ENCODE measurements at places on chromosomes 1 and 21.

- no peak for DNase-seq
These were observed 1350.0 kb upstream of the ADGRL2 start for GRCh38 chr1:80450711-80451110.

DNA sequence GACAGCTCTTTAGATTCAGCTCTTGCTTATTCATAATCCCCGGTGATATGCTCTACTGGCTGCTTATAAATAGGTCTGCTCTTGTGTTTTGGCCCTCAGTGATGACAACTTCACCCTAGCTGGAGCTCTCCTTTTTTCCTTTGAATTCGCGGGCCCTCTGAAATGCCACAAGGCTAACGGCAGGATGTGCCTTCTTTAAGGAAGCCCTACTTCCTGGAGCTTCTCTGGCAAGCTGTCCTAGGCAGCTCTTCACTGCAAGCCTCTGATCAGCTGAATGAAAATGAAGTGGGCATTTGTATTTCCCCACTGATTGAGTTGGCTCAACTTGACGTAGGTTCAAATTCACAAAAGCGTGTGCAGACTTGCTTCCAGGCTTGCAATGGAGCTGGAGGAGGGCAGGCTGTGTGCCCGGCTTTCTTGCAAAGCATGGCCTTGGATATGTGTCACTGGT is 22.2 kb downstream of the SGIP1 start:
- no peak for DNase-seq

DNA sequence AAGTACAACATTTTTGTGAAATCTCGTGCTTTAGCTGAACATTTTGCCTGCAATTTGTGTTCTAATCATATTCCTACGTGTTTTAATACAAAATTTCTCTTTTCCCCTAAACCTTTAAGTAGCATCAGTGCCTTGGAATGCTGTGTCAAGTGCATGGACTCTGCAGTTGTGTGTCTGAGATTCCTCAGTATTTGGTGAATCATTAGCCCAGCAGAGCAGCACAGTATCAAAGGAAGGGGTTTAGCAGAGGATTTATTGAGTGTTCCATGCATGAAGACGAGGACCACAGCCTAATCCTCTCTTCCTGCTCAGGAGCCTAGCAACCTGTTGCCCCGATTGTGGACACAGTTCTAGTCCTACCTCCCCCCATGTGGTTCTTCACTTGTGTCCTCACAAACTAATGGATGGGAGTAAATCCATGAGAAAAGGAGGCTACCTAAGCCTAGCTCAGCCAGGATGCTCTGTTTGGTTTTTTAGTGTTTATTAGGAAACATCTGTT is 29.3 kb upstream of the PCP4 start:
- no peak for DNase-seq

DNA sequence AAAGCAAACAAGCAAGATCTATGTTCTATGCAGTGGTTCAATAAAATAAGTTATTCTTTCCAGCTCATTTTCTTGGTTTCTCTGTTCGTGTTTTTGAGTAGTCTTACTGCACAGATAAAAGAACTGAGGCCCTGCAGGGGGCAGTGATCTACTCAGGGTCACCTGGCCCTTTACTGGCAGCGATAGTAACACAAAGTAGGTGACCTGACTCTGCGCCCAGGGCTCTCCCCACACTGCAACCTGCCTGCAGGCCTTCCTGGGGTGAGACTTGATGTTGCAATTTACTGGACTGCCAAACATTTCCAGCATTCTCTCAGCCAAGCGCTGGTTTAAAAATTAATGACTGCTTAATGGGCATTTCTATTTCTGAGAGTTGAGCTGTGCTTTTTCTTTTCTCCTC is 110.3 kb downstream of the HUNK start:
- DNase-seq: no peak

DNA sequence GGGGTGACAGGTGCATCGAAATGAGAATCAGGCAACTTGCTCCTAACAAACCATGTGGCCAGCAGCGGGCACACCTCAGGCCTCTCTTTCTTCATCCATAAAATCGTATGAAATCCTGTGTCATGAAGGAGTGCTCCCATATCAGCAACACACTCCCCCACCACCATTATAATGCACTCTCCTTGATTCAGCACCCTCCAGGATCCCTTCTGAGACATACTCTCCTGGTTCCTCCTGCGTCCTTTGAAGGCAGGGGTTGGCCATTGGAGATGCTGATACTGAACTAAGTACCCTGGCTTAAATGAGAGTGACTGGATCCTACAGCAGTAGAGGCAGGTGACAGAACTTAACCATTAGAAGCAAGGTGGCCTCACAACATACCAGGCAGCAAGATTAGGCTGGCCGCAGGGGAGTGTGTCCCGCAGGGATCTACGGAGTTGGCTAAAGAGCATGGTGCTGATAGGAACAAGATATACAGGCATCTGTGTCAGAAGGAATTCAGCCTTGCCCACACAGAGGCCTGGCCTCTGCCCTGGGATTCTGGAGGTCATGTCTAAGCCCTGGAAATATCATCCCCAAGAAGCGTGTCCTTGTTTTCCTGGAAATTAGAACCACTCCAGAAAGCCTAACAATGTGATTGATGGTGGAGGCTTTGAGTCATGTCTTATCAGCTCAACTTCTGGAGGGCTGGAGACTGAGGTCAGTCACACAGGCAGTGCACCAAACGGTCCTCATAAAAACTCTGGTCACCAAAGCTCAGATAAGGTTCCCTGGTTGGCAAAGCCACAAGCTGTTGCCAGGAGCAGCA is 16.8 kb downstream of the S100A7A start:
- DNase-seq: no peak

DNA sequence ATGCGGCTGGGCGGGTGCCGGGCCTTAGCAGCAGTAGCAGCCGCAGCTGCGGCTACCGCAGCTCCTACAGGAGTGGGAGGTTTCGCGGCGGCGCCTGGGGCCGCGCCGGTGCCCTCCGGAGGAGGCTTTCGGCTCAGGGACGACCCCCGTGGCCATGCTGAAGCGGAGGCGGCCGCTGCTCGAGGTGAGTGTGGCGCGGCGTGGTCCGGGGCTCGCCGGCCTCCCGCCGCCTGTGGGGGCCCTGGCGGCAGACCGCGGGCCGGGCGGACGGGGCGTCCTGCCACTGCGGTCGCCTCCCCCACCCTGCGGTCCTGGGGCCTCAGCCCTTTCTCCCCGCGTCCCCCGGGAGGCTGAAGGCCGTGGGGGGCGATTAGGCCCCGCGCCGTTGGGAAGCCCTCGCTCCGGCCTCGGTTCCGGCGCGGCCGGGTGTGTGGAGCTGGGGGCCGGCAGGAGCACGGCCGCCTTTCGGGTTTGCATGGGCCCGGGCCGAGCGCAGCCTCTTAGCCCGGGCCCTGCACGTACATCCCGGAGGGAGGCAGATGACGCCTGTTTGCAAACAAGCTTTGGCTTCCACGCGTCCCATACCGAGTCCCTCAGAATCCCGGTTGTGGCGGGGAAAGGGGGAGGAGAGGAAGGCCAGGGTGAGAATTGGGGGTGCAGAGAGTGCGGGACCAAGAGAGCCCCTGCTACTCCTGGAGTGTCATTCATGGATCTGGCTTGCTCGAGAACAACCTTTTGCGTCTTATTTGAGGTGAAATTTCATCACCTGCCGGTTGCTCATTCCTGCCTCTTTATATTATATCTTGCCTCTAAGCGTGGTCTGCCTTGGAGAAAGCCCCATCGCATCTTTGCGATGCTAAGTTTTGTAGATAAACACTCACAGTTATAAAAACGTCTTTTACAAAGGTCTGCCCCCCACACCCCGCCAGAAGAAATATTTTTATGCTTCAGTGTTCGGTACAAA is 613 bp downstream of the ZFYVE9 start:
- peak; percentile 74 for DNase-seq

GRCh38 chr1:6495041-6495441 is 3.6 kb upstream of the PLEKHG5 start:
- DNase-seq: peak; percentile 39

DNA sequence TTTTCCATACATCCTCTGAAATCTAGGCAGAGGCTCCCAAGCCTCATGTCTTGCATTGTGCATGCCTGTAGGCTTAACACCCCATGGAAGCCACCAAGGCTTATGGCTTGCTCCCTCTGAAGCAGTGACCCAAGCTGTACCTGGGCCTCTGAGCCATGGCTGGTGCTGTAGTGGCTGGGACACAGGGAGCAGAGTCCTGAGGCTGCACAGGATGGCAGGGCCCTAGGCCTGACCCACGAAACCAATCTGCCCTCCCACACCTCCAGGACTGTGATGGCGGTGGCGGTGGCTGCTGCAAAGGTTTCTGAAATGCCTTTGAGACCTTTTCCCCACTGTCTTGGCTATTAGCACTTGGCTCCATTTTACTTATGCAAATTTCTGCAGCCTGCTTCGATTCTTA is 429.5 kb downstream of the NPHP4 start:
- no peak for DNase-seq

- DNase-seq: no peak
These were observed 94.1 kb upstream of the CD53 start for GRCh38 chr1:110778821-110779220.

DNA sequence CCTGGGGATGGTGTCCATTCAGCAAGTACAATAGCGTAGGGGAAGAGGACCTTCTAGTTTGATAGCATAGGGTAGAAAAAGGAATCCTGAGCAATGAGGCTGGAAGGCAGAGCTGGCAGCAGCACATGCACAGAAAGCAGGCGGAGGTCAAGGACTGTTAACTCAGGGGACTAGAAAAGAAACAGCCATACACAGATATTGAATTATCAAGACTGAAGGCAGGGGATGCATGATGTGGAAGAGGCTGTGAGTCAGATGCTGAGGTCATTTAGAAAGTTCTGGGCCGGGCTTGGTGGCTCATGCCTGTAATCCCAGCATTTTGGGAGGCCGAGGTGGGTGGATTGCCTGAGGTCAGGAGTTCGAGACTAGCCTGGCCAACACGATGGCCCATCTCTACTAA is 65.6 kb downstream of the OPTC start:
- DNase-seq: no peak

DNA sequence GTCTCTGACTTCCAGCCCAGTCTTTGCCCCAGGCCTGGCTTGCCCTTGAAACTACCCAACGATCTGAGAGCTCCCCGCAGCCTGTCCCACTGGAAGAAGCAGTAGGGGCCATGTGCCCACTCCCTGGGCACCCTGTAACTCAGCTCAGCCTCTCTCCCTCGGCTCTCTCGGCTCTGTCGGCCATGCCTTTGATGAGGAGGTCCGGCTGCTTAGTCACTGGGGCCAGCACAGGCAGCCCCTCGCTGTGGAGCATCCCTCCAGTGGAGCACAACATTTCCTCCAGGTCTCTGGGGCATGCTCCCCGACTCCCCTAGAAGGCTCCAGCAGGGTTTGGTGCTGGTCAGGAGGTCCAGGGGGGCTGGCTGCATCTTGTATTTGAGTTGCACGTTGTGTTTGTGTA is 83.3 kb upstream of the DISP3 start:
- DNase-seq: no peak

DNA sequence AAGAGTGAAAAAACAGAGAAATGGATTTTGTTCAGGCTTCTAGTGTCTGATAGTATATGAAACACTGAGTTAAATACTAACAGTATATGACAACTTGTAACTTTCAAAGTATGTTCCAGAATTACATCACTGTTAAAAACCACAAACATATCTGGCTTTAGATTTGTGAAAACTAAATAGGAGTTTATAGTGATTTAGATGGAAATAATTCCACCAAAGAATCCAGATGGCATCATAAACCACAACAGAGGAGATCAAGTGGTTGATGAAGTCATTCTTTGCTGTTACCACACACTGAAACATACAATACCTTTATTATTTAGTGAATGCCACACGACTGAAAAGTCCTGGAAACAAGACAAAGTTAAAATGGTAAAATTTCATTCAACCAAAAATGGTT is 37.2 kb downstream of the ALG14 start:
- DNase-seq: no peak
